Activated CD4-positive, CD25-positive, alpha-beta regulatory T cell treated with anti-CD3 and anti-CD28 coated beads, Interleukin-2, amount 50 U/mL, for 24 hours (primary cell): ENCODE measurements at places on chromosomes 1 and 21.

DNA sequence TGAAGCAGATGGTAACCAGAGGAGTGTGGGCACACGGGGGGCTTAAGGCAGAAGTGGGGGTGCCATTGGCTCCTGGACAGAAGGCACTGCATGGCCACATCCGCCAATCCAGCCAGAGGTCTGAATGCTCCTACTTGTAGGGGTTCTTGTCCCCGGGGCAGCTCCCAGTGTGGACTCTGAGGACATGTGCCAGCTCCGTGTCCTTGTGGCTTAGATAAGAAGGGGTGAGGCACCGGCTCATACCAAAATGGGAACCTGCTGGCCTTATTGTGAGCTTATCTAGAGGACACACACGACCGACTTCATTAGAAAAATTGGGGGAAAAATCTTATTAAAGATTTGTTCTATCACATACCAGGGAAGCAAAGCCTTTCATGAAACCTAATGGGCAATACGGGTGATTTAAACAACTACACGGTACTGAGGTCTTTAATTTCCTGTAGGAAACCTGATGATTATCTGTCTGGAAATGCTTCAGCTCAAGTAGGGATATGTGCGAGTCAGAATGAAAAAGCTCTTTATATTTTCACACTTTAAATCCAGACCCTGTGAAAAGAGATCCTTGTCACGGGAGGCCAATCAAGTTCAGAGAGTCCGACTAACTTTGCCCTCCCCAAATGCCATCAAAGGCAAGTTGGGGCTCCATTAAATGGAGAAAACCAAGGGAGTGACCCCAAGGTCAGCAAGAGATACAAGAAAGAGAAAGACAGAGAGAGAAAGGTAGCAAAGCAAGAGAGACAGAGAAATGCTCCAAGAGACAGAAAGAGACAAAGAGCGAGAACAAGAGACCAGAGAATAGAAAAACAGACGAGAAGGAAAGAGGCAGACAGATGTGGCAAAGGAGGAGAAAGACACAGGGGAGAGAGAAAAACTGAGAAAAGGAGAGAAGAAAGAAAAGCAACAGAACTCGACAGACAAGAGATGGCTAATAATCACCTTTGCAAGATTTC, 14.1 kb upstream of the KCNN3 start:
- no peak for ATAC-seq

- ATAC-seq: no peak
These were observed 346.8 kb upstream of the FMN2 start for GRCh38 chr1:239744851-239745250.

GRCh38 chr21:42722153-42722552, 68.7 kb downstream of the PDE9A start:
- no peak for ATAC-seq

- ATAC-seq: no peak
These were observed 325.8 kb downstream of the PTBP2 start for GRCh38 chr1:97047421-97047793.

GRCh38 chr1:12336413-12336812, 106.6 kb downstream of the VPS13D start:
- ATAC-seq: no peak

DNA sequence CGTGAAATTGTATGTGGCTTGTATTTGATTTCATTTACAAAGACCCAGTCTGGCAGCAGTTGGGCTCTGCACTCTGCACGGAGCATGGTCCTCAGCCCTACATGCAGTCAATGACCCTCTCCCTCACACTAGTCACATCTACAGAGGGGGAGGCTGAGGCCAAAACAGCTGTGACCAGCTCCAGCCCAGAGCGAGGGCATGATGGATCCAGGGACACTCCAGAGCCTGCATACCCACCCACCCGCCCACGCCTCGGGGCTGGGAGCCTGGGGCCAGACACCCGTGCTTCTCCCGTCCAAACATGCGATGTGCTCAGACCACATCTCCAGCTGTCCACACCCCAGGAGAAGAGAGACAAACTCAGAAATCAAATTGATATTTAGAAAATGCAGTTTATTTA, 14.0 kb upstream of the PRDM16 start:
- ATAC-seq: no peak

DNA sequence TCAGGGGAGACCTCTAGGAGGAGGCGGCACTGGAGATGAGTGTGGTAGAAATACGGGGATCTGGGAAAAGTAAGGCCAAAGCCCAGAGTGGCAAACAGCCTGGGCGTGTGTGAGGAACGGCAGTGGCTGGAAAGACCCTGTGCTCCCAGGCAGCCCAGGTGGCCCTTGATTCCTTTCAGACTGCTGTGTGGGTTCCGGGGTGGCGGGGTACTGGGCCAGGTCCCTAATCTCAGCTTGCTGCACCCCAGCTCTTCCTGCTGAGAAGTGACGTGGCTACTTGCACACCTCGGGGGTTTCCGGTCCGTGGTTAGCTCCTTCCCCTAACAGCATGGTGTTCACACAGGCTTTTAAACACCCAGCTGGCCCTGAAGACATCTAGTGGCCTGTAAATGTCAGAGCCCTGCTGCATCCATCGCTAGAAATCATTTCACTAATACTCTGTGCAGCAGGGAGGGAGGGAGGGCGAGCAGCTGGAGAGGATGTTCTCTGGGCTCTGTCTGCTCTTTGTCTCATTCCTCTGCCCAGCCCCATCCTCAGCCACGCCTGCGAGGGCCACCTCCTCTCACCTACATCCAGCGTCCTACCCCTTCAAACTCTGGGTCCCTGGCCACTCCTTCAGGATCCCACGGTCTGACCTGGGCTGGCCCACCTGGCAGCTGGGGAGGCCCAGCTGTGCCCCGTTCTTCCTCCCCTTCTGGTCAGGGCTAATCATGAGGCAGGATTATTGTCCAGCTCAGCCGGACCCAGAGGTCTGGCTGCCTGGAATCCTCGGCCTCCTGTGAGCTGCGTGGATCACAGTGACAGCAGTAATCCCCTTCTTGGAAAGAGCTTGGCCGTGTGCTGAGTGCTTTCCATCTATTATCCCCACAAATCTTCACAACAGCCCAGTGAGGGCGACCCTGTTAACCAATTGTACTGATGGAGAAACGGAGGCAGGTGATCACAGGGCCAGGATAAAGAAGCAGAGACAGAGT, 7.2 kb downstream of the ZDHHC18 start:
- peak; percentile 96 for ATAC-seq

GRCh38 chr21:15121655-15122120, 56.9 kb upstream of the NRIP1 start:
- no peak for ATAC-seq

DNA sequence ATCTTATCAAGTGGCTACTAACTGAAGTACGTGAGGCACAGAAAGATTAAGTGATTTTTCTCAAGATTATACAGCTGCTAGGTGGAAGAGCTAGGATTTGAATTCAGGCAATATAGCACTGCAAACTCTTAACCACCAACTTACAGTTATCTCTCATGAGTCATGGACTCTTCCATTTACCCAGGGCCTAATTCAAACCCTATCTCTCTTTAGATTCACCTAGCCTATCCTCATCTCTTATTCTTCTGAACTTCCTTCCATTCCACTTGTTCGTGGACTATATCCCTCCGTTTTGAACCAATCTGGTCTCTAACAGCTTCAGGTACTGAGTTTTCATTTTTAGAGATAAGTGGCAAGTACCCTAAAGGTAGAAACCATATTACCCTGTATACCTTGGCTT, 92.8 kb upstream of the DMRTA2 start:
- no peak for ATAC-seq

GRCh38 chr1:96633695-96634094, 87.9 kb upstream of the PTBP2 start:
- ATAC-seq: no peak

DNA sequence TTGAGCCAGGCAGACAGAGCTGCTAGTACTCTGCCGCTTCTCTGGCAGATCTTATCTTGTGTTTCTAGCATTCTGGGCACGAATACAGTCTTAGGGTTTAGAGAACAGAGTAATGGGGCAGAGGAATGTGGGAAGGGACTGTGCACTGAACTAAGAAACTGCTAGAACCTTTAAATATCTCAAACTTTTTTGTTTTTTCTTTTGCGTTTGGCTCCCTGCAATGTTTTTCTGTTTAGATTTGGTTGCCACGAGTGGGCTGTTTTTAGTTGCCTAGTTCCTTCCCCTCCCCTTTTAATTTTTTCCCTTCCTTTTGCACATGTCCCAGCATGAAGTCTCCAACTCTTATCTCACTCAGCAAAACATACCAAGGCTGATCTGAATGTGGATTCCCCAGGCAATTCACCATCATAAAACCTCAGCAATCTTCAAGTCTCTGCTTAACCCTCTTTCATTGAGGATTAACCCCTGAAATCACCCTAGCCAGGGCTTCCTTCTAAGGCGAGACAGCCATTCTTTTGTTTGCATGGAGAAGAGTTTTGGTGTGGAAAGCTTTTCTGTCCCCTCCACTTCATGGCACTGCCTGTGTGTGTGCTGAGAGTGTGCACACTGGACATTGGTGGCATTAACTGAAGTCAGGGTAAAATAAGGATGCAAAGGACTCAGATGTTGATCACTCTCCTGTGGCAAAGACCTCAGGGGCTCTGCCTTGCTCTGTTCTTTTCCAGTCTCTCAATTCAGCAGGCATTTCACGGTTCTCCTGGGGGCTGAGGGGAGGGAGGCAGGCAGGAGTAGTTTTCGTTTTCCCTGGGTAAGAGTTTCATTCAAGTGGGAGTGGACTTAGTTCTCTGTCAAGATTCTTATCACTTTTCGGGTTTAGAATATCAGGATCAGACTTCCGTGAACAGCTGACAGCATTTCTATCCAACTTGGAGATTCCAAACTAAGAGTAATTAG, 2.8 kb upstream of the ATF3 start:
- ATAC-seq: no peak

- no peak for ATAC-seq
These were observed 44.2 kb upstream of the CD55 start for GRCh38 chr1:207277241-207277640.

DNA sequence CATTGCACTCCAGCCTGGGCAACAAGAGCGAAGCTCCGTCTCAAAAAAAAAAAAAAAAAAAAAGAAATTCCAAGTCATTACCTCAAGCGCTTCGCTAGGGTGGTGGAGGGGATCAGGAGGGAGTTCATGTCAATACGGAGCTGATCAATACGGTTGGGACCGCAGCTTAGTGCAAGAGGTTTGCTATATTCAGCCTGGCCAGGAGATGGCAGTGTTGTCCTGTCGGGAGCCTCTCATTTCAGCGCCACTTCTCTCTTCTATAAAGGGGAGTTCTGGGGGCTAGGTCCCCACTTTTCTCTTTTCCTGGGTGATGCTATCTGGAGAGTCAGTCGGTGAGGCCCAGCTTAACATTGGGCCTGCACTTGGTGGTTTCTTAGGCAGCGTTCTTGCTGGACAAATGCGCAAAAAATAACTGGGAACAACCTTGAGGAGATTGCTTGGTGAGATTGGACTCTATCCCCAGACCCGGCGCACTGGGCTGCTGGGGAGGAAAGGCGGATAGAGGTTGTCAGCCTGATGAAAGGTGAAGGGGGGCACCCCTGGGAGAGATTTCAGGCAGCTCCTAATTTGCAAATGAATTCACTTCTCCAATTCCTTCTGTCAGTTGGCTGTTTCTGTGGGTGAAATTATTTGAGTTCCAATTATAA, 40.4 kb downstream of the KIAA0040 start:
- ATAC-seq: peak; percentile 53

- no peak for ATAC-seq
These were observed 12.3 kb upstream of the OTUD3 start for GRCh38 chr1:19869929-19870328.

GRCh38 chr1:6378096-6378746, 15.3 kb downstream of the ACOT7 start:
- no peak for ATAC-seq

DNA sequence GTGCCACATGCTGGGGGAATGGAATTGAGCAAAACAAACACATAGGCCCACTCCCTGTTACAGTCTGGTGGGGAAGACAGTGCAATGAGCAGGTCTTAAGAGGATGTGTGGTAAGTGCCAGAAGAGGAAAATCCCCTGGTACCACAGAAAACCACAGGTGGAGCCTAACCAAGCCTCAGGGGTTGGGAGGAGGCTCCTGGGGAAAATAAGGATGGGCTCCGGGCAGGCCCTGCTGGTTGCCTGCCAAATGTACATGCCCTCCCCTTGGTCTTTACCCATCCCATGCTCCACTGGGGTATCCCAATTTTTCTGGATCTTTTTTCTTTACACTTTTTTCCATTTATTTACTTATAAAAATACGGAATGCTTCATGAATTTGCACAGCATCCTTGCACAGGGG, 40.4 kb downstream of the ATP1A1 start:
- no peak for ATAC-seq

- no peak for ATAC-seq
These were observed 153.8 kb upstream of the FGGY start for GRCh38 chr1:59143133-59143487.

DNA sequence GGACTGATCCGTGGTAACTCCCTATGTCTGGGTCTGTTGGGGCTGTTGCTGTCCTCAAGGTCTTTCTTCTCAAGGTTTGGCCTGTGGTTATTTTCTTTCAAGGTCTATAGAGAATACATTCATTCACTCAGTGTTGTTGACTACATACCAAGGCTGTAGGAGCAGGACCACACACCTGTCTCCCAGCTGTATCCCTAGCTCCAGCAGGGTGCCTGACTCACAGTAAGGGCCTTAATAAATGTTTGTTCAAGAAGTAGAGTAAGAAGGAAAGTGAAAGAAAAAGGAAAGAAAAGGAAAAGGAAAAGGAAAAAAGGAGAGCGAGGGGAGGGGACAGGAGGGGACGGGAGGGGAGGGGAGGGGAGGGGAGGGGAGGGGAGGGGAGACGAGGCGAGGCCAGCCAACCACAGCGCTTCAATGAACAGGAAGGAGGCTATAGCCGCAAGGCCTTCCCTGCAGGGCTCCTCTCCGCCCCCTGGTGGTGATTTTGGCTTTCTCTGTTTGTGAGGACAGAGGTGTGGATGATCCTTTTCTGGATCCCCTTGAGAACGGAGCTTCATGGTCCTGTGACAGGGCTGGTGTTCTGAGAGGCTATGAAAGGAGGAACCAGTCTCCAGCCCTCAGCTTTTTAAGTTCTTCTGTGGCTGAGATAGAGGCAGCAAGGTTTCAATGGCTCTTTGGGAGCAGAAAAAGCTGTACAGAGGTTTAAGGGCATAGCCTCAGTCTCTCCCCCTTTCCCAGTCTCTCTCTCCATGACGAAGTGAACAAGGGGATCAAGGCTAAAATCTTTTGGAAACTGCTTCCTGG, 30.6 kb upstream of the LCE5A start:
- peak; percentile 27 for ATAC-seq

DNA sequence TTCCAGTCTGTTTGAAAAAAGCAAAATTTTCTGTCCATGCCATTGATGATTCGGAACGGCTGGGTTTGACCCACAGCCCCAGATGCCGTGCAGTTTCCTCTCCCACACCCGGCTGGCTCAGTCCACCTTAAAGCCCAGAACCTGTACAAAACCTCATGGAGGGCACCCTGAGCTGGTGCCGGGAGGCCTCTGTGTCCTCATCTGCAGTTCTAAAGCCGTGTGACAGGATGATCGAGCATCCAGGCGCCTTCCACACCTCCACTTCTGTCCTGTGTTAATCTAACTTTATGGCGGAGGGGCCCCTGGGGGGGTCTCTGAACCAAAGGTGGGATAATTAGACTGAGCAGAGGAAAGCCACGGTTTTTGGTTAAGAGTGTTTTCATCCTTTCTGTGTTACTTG, 49.6 kb downstream of the SLC37A1 start:
- ATAC-seq: no peak

- ATAC-seq: no peak
These were observed 80.9 kb downstream of the IER5 start for GRCh38 chr1:181169281-181169865.
